Neural crest cell (in vitro differentiated cells): ENCODE measurements at places on chromosomes 16 and 17.

DNA sequence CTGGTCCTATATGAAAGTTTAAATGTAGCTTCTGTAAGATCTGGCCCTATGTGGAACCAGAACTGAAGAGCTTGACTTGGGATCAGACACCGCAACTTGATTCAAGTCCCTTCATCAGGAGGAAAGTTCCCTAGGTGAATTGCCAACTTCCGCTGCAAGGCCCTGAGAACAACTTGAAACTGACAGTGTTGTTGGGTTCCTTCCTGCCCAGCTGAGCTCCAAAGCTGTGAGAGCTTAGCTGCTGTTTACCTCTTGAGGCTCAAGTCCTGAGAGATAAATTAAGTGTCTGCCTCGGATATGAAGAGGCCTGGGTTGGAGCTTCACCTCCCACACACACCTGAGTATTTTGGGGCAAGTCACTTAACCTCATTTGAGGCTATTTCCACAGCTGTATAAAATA lies 44.7 kb downstream of the REXO5 start:
- no peak for DNase-seq

GRCh38 chr16:57802341-57803133 lies at the start of gene KIFC3:
KIFC3 (minus strand) TSS chr16:57802491; CDS start chr16:57798243, 4,248 bp downstream.
- DNase-seq = peak; percentile 67

DNA sequence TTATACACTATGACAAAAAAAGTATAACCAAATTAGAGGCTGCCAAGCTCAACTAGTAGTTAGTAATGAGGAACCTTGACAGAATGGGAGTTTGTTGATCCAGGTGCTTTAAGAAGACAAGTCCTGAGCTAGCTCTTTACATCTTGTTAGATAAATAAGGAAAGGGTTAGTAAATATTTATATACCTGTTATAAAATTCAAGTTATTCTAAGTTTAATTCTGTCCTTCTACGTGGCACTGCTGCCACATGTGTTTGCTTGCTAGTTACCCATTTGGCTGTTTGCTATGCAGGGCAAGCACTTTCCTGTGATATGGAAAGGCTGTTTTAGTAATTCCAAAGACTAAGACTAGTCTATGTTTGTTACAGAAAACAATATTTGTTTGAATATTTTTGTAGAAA lies 180.5 kb downstream of the MYO1D start:
- DNase-seq = no peak

GRCh38 chr16:59047114-59047513 lies 313.0 kb upstream of the GOT2 start:
- DNase-seq = no peak

DNA sequence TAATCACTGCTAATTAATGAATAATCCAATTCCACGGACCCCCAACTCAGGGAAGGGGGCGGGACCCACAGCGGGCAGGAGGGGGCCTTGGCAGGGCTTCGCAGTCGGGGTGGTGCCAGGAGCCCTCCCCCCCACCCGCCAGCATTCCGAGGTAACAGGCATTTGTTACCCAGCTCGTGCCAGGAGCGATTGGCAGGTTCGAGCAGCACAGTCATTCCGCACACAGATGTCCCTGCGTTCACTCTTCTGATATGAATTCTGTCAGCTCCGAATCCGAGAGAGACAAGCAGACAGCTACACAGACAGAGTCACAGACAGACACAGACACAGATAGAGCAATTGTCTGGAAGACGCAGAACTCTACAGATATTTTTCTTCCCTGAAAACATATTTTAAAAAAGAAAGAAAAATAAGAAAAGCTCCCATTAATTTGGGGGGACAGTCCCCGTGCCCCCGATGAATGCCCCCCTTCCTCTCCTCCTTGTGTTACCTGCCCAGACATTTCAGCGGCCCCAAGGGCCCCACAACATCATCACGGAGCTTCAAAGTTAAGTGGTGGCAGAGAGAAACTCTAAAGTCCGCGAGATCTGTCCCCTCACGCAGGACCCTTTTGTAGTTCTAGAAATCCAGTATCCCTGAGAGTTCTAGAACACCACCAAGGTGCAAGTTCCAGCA lies 10.2 kb downstream of the NEUROD2 start:
- no peak for DNase-seq

DNA sequence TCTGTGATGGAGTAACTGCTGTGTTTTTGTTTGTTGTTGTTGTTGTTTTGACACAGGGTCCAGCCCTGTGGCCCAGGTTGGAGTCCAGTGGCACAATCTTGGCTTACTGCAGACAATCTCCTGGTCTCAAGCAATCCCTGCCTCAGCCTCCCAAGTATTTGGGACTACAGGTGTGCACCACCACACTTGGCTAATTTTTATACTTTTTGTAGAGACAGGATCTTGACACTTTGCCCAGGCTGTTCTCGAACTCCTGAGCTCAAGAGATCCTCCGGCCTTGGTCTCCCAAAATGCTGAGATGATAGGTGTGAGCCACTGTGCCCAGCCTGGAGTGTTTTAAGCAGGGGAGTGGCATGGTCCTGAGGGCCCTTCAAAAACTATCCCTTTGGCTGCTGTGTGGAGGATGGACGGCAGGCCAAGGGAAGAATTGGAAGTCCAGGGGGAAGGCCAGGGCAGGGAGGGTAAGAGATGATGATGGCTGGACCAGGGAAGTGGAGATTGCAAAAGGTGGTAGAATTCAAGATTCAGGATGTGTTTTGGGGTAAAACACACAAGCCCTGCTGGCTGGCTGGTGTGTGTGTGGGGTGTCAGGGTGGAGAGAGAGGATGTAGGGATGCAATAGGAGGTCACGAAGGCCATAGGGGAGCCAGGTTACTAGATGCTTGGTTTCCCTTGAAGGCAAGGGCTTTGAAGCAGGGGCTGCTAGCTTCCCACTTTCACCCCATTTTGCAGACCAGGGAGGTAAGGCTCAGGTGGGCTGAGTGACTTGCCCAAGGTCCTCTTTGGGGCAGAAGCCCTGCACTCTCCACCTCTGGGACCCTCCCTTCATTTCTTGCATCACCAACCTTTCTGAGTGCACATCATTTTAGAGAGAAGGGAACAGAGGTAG lies 18.8 kb upstream of the PLLP start:
- DNase-seq = no peak

DNA sequence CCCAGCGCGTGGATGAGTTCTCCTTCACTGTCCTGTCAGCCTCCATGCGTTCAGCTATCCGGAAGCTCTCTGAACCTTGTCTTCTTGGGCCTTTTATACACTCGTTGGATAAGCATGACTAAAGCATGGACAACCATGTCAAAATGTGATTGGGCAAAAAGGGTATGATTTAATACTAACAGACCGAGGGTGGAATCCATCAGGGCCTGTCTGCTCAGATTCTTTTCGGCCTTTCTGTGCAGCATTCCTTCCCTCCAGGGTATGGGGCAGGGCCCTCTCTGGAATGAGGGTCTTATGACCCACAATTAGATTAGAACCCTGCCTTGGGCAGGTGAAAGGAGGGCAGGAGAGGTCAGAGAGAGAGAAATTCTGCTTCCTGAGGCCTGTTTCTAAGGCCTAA lies 14.0 kb upstream of the CCL5 start:
- DNase-seq = no peak

DNA sequence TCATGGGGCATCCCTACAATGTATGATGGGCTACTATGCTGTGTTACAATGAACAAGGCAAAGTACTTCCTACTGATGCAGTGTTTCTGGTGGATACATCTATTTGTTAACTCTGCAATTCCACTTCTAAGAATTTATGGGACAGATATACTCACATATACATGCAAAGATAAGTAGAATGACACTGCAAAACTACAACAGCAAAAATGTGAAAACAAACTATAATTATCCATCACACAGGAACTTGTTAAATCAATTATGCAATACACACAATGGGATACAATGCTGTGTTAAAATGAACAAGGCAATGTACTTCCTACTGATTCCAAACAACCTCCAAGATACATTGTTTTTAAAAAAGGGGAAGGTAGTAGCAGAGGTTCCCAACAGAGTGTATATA lies 3.2 kb downstream of the DDX52 start:
- DNase-seq = no peak

GRCh38 chr17:48175692-48176470 lies 68.3 kb downstream of the SNX11 start:
- DNase-seq = no peak

DNA sequence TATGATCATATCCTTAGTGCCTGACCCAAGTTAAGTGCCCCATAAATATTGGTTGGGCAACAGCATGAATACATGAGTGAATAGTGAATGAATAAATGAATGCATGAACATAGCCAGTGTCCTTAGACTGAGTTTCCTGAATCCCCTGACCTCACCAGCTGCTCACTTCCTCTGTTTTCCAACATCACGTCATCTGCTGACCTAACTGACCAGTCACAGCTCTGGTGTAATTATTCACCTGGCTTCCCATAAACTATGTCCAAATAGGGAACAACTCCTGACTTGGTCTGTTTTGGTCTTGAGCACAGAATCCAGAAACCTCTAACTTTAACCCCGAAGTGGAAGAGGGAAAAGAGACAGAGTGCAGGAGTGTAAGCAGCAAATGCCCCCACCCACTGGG lies 83.4 kb downstream of the ASIC2 start:
- no peak for DNase-seq

GRCh38 chr16:17379121-17379571 lies 91.6 kb downstream of the XYLT1 start:
- DNase-seq = no peak

DNA sequence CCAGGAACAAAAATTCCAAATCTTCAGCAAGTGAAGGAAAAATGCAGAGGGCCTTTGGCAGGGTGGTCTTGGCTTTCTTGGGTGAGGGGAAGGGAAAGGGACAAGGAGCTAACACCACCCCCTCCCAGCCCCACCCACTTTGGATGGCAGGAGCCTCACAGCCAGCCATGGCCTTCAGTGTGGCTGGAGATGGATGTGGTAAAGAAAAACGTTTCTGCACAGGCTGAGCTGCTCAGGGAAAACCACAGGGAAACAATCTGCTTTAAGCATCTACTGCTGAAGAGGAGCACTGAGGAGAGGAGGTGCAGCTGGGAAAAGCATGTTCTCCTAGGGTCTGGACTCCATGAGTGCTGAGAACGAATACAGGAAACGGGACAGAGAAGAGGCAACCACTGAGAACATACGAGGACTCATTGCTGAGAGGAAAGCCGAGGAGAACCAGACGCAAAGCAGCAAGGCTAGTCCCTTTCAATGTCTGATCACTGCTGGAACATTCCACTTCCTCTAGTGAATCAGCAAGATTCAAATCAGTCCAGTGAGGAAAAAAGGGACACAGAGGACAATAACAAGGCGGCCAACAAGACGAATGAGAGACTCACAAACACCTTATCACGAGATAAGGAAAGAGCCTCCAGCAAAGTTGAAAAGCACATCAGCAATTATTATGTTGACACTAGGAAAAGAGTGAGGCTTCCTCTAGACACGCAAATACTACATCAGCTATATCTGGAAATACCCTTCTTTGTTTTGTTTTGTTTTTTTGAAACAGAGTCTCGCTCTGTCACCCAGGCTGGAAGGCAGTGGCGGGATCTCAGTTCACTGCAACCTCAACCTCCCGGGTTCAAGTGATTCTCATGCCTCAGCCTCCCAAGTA lies 41.7 kb downstream of the ZZEF1 start:
- DNase-seq = no peak

GRCh38 chr16:48541108-48541786 lies 68.7 kb downstream of the N4BP1 start:
- DNase-seq = no peak
